CMK (cell line): ENCODE measurements at places on chromosomes 7 and 10.
A peak's percentile ranks its signal among the peaks of the same experiment; 100 is the strongest.

- no peak for DNase-seq
These were observed 3.2 kb upstream of the IGFBP3 start for GRCh38 chr7:45924283-45924682.

- DNase-seq = peak; percentile 0
These were observed at the start of gene PTPRE for GRCh38 chr10:127906548-127907377. Gene PTPRE (plus strand): TSS chr10:127907103. CDS start chr10:128040882, 133,779 bp downstream.

- DNase-seq = no peak
These were observed 45.5 kb downstream of the TNPO3 start for GRCh38 chr7:129009437-129009836.

- no peak for DNase-seq
These were observed 71.9 kb downstream of the ORC5 start for GRCh38 chr7:104135760-104136558.

DNA sequence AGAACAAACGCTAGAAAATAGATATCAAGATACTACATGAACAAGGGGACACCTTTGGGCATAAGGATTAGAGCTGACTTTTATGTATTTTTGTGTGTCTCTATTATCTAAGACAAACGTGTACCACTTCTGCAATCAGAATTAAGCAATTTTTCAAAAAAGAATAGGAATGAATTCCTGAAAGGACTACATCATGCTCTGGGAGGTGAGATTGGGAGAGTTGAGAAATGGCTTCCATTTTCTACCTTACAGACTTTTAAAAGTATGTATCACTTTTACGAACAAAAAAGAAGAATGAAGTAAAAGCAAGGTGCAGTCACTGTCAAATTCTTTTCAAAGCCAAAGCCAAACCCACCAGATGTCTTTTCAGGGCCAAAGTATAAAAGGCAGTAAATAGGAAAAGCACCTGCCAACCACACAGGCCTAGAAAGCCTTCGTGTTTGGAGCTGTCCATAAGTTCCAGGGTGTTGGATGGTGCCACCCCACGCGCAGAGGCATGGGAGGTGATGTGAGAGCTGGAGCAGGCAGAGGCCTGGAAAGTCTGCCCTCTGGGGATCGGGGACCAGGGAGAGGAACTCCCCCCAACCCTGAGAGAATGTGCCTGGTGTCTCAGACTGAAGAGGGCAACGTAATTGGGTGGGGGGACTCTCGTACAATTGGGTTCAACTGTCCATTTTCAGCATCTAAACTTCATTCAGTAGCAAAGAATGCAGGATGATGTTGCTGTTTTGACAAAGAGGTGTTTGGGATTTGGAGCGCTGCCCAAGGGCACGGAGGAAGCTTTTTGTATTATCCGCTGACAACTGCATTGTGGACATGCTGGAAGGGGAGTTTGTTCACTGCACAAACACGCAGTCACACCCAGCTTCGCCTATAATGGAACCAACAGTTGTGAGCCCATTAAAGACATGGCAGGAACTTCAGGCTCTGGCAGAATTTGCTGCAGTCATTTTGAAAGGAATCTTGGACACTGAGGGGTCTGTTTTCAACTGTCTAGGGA lies 17.6 kb upstream of the CTBP2 start:
- DNase-seq = no peak

DNA sequence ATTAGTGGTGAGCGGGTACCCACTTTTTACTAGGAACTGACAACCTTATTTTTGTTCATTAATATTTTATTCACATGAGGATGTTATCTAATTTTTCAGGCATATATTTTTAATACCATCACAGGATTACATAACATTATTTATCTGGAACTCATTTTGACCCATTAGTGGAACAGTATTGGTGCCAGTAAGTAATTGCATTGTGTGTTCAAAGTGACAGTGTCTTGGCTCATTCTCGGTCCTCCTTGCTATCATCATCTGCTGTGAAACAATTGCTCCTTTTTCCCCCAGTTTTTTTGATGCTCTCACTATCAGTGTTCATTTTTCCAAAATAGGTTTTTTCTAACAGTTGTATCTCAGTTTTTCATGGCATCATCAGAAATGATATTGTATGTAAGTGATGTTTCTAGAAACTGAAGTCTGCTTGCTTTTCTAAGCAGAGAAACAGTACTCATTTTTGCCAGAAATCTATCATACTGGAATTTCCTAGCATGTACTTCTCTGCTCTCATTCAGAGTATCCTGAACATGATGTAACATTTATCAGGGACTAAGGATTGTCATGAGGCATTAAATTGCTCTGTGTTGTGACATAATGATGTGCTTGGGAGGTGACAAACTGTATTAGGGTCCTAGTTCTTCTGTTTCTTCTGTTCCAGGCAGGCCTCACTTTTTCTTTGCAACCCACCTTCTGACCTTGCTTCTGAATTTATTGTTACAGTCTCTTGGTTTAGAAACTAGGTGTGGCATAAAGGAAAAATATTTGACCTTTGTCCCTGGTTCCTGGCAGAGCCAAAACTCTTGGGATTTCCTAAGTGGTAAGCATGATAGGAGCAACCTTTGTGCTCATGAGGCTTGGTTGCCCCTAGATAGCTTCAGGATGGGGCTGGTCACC lies 4.2 kb downstream of the NUB1 start:
- no peak for DNase-seq

DNA sequence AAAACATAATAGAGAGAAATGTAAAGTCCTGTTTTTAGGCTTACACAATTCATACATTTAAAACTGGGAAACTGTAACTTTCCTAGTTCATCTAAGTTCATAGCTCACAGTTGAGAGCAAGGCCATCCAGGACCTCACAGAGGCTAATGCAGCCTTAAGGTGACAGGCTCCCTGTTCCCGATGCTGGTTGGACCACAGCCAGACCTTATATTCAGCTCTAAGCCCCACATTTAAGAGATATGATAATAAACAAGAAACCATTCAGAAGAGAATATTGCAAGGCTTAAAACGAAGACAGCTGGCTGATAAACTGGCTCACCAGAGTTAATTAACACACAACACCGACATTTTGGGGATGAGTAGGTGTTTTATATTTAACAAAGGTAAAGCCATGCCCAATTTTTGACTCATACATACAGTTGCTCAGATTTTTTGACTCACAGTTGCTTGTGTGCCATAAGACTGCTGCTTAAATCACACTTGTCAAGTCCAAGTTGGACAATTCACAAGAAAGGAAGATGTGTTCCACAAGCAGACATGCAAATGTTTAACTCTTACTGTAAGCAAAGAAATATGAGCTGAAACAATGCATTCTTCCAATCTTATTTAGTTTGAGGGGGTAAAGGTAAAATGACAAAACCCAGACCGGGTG lies 41.1 kb upstream of the TMEM213 start:
- DNase-seq = no peak

DNA sequence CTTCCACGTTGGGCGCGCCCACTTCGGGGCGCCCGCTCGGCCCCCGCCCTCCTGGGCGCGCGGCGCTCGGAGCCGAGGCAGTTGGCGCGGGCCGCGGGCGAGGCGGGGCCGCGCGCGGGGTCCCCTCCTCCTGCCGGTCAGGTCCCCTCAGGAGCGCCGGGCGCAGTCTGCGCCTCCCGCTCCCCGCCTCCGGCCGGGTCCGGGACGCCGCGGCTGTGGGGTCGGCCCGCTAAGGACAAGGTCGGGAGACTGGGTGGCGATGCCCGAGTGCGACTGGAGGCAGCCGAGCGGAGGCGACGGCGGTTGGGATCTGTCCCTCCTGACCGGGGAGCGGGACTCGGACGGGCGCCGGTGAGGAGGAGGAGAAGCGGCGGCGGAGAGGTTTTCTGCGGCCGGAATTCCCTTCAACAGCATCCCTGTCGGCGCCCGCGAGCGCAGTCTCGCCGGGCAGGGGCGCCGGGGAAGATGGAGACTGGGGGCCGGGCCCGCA lies at the start of gene ATRNL1:
ATRNL1 (plus strand) TSS at position 80 of the 490 bp plus-strand sequence; CDS start at position 466, 386 bp downstream.
- DNase-seq = no peak

GRCh38 chr7:130444234-130444633 lies 3.4 kb upstream of the CEP41 start:
- no peak for DNase-seq

- no peak for DNase-seq
These were observed 545.9 kb downstream of the SORCS1 start for GRCh38 chr10:106618646-106619045.

DNA sequence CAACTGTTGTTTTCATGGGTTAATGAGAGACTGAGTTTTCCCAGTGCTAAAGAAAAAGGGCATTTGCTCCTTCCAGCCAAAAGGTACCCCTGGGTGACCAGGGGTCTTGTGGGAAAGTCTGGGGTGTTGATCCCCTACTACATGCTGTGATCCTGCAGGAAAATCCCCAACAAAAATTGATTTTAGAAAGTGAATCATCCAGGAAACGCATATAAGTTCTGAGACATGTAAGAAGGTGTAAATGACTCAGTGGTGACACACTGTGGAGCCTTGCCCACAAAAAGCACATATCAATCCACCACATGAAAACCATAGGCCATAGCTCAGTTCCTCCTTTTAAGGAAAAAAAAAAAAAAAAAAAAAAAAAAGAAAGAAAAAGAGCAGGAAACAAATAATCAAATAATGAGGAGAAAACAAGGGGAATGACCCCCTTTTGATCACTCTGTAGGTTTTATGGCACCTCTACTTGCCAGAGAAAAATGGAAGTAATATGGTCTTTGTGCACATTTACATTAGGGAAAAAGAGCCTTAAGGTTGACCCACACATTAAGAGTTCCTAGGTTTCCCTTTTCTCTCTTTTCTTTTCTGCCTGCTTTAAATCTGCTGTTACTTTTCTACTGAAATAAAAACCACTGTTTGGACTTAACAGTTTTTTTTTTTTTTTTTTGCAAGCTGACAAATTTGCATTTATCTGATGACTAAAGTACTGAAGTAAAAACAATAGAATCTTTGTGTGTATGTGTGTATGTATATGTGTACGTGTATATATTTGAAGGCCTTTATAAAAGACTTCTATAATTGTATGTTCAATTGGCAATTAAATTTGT lies 386.0 kb downstream of the KIF20B start:
- no peak for DNase-seq
